ENCODE measurements at places on chromosomes 16 and 17.

DNA sequence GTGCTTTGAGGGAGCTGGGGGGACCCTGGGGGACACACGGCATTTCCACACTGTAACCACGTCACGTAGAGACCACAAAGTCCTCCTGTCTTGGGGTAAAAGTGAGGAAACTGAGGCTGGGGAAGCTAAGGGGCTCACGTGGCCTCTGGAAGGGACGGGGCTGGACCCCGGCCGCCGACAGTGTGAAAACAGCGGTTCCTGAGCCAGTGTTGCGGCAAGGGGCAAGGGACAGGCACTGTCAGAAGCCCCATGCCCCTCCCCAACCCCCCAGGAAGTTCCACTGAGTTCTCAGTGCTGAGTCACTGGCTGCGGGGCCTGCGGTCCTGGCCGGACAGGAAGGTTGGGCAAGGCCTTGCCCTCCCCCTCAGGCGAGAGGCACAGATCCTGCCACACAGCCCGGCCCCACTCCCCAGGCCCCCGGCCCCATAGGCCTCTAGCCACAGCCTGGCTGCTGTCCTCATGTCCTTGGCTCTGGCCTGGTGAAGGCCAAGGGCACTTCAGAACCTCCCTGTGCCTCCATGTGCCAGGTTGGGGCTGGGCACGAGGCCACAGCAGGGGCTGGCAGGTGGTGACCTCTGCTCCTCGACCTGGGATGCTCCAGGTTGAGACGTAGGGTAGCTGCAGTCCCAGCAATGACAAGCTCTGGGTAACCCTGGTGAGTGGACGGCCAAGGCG, 5.0 kb upstream of the CCDC57 start:
- DNase-seq: peak; percentile 45

DNA sequence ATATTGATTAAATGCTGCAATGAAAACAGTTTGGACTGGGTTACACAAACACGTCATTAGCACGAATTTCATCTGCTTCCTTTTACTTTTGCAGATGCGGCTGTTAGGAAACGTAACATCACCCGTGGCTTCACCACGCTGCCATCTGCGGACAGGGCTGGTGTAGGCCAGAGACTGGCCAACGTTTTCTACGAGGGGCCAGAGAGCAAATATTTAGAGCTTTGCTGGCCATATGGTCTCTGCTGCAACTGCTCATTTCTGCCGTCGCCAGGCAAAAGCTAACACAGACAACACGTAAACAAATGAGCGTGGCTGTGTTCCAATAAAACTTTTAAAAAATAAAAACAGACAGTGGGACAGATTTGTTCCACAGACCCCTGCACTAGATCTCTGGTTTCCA, 96.6 kb downstream of the ENGASE start:
- DNase-seq: no peak

DNA sequence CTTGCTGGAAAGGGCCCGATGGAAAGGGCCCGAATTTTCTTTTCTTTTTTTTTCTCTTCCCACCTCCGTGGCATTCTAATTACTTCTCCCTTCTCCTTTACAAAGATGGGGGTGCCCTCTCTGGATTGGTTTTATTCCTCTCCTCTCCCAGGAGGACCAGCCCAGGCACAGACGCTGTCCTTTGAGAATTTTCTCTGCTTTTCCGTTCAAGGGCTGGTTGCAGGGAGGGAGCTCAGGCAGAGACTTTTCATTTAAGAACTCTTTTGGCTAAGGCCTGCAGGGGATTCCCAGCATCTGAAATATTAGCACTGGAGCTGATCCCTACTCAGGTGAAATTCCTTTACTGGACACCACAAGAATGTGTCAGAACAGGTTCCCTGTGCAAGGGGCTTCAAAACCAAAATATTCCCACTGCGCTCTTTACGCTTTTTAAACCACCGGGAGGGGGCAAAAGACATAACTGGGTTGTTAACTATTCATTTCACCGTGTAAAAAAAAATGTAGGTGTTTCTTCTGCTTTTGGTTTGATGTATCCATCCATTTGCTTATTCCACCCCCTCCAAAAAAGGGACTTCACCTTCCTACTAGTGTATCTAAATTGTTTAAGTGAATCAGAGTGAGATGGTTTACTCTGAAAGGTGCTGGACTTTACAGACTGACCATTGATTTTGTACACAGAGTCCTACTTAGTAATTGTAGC, 1.4 kb downstream of the NFAT5 start:
- DNase-seq: no peak

- no peak for DNase-seq
These were observed 172.0 kb upstream of the SOX9 start for GRCh38 chr17:71948703-71949422.

GRCh38 chr17:44502598-44503146, 534 bp downstream of the GPATCH8 start:
- DNase-seq: no peak

- no peak for DNase-seq
These were observed 31.9 kb downstream of the PPL start for GRCh38 chr16:4904942-4905615.

DNA sequence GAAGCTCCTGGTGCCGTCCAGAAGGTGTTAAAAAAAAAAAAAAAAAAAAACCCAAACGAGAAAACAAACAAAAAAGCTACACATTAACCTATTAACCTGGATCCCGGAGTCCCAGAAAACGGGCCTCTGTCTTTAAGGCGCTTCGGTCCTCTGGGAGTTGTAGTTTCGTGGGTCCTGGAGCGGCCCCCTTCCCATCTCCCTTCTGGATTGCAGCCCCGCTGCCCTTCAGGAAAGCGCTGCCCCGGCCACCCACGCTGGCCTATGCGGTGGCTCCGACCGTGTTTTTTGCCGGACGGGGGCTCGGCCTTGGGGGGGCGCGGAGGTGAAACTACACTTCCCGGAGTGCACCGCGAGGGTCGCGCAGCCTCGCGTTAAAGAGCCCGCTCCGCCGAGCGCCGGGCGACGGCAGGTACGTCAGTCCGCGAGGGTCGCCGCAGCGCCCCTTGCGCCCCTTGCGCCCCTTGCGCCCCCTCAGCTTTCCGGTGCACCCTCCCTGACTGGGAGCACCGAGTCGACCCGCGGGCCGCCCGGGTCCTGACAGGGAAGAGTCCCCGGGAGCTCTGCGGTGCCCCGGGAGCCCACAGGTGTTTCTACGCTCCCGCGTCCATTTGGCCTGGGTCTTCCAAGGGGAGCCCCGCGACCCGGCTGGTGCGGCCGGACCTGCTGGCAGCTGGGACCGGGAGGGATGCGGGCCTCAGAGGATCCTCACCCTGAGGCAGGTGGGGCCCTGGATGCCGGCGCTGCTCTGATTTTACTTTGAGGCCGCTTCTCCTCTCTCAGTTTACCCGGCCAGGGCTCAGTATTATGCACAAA, at the start of gene FCSK:
Gene FCSK (plus strand): TSS at position 374 of the 813 bp plus-strand sequence. CDS start 8,596 bp downstream, outside the sequence.
- DNase-seq: no peak

- no peak for DNase-seq
These were observed 2.9 kb upstream of the CRYBA1 start for GRCh38 chr17:29243792-29244191.

DNA sequence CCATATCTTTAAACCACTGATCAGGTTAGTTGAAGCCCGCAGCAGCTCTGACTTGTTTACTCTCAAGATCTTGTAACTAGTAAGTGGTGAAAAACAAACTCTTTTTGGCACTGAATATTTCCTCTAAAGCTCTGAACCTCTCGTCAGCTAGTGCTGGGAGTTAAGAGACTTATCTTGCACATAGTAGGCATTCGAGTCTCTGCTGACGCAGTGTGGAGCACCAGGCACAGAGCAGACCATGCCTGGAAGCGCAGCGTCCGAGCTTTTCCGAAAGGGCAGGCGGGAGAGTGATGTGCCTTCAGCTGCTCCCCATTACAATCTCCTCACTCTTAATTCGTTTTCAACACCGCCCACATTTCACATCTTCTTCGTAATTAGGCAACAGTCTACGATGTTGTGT, 63.0 kb downstream of the SMG6 start:
- no peak for DNase-seq

DNA sequence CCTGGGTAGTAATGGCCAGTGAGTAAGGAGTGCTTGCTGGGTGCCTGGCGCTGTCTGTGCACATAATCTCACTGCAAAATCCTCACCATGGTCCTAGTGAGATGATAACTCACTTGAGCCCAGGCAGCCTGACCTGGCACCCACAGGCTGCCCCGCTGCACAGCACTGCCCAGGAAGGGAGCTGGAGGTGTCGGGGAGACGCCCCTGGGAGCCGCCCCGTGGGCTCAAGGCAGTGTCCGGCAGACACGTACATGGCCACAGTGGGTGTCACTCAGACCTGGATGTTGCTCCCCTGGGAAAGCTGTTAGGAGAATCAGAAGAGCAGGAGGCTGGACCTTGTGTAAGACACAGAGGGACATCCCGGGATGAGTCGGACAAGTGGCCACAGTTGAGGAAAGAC, 44.2 kb downstream of the BEAN1 start:
- DNase-seq: no peak

- DNase-seq: no peak
These were observed 30.9 kb upstream of the CLEC18B start for GRCh38 chr16:74451951-74452758.

- DNase-seq: no peak
These were observed 15.2 kb downstream of the AOC3 start for GRCh38 chr17:42866216-42866615.

- no peak for DNase-seq
These were observed 3.3 kb downstream of the SRCIN1 start for GRCh38 chr17:38602453-38602852.

DNA sequence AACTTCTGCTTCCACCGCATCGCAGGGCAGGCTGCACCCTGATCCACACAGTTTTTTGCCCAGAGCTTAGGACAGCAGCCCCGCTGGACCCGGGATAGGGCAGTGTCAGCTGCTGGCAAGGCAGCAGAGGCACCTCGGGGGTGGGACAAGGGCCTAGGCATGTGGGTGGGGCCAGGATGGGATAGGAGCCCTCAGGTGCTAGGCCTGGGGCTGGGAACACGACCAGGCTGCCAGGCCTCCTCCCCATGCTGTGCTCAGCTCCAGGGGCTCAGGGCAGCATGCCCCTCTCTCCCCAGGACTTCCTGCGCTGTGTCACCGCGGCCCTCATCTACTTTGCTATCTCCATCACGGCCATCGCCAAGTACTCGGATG, 4.6 kb downstream of the CMTM3 start:
- DNase-seq: no peak

- no peak for DNase-seq
These were observed 14.5 kb upstream of the BAIAP2 start for GRCh38 chr17:81020443-81020766.

DNA sequence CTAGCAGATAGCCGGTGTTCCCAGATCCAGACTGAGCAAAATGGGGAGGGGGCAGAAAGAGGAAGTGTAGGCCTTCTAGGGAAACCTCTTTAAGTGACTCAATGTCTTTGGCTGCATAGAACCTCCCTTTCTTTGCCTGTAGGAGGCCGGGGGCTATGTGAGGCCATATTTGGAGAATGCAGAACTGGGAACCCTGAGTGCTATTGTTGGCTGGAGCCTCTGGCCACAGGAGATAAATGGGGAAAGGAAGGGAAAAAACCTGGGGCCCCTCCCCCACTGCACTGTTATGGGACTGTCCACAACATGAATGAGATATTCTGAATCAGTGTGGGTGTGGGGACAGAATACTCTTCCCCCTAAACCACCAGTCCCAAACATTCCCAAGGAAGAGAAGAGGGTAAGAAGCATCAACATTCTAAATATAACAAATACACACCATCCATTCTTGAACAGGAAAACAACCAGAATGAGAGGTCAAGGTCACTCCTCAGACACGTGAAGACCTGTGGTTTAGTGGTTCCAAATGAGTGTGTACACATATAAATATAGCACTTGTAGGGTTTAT, 2.4 kb downstream of the VPS25 start:
- DNase-seq: no peak

- DNase-seq: peak; percentile 32
These were observed 55.8 kb upstream of the GSE1 start for GRCh38 chr16:85557083-85557970.

DNA sequence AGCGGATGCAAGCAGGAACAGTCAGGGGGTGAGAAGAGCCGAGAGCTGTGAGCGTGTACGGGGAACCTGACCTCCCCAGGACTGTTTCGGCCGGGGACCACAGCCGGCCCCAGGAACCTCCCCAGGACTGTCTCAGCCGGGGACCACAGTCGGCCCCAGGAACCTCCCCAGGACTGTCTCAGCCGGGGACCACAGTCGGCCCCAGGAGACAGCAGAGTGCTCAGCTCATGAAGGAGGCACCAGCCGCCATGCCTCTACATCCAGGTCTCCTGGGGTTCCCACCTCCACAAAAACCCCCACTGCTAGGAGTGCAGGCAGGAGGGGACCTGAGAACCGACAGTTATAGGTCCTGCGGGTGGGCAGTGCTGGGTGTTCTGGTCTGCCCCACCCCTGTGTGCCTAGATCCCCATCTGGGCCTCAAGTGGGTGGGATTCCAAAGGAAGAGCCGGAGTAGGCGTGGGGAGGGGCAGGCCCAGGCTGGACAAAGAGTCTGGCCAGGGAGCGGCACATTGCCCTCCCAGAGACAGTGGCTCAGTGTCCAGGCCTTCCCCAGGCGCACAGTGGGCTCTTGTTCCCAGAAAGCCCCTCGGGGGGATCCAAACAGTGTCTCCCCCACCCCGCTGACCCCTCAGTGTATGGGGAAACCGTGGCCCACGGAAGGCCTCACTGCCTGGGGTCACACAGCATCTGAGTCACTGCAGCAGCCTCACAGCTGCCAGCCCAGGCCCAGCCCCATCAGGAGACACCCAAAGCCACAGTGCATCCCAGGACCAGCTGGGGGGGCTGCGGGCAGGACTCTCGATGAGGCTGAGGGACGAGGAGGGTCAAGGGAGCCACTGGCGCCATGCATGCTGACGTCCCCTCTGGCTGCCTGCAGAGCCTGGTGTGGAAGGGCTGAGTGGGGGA, 4.3 kb downstream of the RHBDF1 start:
- no peak for DNase-seq

DNA sequence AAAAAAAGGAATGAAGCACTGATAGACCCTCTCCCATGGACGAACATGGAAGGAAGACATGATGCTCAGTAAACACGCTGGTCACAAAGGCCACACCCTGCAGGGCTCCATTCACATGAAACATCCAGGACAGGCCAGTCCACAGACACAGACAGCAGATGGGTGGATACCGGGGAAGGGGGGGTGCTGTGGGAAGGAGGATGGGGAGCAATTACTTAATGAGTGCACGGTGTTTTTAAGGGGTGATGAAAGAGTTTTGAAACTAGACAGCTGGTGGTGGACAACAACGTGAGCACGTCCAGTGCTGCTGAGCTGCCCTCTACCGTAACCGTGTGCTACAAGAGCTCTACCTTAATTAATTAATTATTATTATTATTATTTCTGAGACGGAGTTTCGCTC, 6.0 kb upstream of the SLC16A3 start:
- no peak for DNase-seq

DNA sequence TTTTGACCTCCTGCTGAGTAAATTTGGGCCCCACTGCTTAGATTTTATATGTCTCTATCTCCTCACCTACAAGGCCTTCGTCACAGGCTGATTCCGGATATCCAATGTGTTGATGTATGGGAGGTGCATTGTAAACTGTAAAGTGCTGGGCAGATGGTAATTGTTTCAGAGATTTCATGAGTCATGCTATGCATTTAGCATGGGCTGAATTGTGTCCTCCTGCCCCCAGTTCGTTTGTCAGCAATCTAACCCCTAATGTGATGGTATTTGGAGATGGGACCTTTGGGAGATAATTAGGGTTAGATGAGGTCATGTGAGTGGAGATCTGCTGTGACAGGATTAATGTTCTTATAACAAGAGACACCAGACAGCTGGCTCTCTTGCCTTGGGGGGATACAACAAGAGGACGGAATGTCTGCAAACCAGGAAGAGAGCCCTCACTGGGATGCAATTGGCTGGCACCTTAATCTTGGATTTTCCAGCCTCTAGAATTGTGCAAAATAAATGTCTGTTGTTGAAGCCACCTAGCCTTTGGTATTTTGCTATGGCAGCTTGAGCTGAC, 101.8 kb upstream of the NLRP1 start:
- no peak for DNase-seq

GRCh38 chr17:57744195-57745170, 616 bp downstream of the CCDC182 start:
- DNase-seq: no peak

All from GF-D8 (cell line).